ENCODE measurements at places on chromosomes 2 and 18. TPM values are rescaled to one million over a fixed set of nuclear protein-coding genes. Genes with fewer than 3 reads are reported as not detected.

Gene ASPRV1
- total RNA-seq: 0.37 TPM

Gene CD226
- 0.06 TPM for total RNA-seq

Gene NT5DC4
- total RNA-seq: not detected

Gene PLB1
- 1.3 TPM for total RNA-seq

Gene DQX1
- 0.17 TPM for total RNA-seq

Gene PKDCC
- total RNA-seq: 30.5 TPM

Gene SETBP1
- total RNA-seq: 0.58 TPM
